ENCODE measurements at places on chromosomes 3 and 15.

GRCh38 chr3:139470199-139470598 is 6.1 kb downstream of the RBP2 start:
- no peak for DNase-seq

- DNase-seq = no peak
These were observed 1007.2 kb upstream of the ALCAM start for GRCh38 chr3:104359546-104359945.

DNA sequence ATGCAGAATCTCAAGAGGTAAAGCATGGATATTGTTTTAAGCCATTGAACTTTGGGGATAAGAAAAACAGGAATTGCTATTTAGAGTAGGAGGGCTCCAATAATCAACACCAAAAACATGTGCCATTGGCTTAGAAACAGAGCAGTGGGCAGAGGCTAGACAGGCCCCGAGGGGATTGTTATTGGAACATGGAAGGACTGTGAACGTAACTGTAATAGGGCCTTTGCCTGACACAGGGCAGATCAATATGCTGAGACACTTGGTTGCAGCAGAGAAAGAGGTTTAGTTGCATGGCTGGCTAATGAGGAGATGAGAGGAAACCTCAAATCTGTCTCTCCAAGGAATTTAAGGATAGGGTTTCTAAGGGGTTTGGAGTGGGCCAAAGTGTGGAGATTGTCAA is 36.9 kb upstream of the RAF1 start:
- no peak for DNase-seq

GRCh38 chr15:62279041-62279440 is 114.0 kb upstream of the C2CD4B start:
- DNase-seq = no peak

DNA sequence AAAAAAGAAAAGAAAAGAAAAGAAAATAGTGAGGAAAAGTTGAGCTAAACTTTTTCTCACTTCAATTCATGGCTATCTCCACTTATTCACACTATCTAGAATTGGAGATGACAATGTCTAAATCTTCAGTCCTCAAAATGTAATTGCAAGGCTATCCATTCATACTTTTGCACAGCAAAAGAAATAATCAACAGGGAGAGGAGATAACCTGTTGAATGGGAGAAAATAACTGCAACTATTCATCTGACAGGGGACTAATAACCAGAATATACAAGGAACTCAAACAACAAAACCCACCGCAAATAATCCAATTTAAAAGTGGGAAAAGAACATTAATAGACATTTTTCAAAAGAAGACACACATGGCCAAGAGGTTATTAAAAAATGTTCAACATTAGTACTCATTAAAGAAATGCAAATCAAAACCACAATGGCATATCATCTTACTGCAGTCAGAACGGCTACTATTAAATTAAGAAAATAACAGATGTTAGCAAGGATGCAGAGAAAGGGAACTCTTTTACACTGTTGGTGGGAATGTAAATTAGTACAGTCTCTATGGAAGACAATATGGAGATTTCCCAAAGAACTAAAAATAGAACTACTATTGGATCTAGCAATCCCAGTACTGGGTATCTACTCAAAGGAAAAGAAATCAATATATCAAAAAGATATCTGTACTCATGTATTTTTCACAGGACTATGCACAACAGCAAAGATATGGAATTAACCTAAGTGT is 73.5 kb upstream of the PPIB start:
- DNase-seq = no peak

DNA sequence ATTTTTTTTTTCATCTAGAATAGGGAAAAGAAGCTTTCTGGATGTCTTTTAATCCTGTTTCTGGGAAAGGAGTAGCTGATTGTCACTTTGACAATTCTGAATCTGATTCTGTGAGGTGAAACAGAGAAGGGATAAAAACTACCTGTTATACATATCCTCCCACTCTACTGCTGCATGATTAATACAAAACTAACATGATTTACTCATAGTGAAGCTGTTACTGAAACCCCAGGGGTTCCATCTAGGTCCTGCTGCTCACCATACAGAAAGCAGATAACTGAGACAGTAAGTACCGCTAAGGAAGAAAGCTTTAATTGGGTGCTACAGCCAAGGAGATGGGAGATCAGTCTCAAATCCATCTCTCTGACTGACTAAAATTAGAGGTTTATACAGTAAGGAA is 610.9 kb upstream of the ALCAM start:
- DNase-seq = no peak

DNA sequence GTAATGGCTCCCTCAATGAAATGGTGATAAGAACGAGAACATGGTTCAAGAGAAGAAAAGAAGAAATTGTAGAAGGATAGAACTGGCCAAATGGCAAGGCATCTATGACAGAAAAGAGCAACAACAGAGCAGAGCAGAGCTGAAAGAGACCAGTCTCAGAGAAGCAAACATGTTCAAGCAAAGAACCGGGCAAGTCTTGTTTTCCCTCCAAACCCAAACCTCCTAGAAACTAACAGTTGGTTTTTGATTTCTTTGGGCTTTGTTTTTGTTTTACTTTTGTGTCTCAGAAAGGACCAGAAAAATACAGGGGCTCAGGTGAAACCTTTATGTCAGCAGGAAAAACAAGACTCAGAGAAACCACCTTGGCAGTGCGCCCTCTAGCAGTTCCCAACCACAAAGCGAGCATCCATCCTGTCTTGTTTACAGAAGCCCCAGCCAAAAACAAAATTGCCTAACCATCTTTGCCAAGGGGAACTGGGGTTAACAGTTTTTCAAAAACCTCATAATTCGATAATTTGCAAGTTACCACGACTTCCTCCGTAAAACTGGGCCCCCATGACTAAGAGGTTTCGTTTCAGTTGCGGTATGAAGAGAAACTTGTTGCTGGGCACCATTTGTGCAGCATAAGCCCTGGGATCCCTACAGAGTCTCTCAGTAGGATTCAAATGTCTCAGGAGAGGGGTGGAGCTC is 159.2 kb upstream of the SLC24A5 start:
- DNase-seq = no peak

GRCh38 chr3:107848351-107848915 is 242.4 kb downstream of the CD47 start:
- no peak for DNase-seq

DNA sequence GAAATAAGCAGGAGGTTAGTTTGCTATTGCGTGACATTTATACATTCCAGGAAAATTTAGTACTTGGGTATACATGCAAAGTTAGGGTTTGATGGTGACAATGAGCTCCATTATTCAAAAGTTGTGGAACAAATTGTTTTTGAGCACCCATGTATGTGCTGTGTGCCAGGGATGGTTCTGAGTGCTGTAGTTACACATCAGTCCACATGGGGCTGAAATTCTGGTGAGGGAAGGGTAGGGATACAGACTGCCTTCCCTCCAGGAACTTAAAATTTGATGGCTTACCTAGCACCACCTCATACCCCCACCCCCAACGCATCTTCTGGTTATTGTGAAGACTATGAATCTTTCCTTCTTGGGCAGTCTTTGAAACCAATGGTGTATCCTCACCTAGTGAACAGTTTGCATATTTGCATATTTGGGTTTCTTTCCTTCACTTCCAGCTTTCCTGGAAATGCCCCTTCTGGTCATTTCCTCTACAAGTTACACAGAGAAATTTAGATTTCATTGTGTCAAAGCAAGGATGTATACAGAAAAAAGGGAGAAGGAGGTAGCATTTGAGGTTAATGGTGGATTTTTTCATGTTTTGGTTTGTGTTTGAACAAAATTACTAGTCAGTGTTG is 222.0 kb upstream of the IL12A start:
- no peak for DNase-seq

GRCh38 chr3:87351937-87352336 is 75.6 kb upstream of the POU1F1 start:
- DNase-seq = no peak

DNA sequence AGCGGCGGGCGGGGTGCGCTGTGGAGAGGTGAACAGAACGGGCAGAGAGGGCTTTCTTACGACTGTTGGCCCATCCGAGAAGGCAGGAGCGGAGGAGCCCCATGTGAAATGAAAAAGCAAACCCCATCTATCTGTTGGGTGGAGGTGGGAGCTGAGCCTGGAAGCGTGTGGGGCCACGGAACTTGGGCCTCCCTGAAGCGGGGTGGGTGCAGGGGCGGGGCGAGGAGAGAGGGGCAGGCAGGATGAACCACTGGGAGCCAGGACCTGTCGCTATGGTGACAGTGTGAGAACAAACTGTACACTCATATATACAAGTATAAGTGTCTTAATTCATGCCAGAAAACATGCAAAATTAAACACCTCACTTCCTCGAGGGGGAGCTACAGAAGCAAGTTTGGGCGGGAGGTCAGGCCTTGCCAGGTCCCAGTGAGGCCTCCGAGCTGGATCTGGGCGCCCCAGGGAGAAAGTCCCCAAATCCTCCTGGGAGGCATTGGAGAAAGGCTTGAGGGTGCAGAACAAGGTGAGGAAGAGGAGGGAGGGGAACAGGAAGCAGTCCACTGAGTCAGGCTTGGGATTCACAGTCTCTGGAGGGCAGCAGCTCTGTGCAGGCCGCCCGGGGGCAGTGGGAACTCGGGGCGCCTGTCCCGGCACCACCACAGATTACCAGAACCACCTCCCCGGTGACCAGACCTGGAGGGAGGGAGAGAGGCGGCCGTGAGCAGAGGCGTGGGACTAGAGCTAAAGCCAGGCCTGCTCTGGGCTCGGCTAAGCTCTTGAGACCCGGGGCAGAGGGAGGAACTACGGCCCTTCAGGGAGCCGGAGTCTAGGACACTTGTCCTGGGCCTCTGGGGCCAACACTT is 34.8 kb downstream of the RBPMS2 start:
- no peak for DNase-seq

- DNase-seq = peak; percentile 39
These were observed 695 bp downstream of the GMPS start for GRCh38 chr3:155870945-155871745.

- no peak for DNase-seq
These were observed 402 bp downstream of the WWTR1 start for GRCh38 chr3:149657321-149657925.

DNA sequence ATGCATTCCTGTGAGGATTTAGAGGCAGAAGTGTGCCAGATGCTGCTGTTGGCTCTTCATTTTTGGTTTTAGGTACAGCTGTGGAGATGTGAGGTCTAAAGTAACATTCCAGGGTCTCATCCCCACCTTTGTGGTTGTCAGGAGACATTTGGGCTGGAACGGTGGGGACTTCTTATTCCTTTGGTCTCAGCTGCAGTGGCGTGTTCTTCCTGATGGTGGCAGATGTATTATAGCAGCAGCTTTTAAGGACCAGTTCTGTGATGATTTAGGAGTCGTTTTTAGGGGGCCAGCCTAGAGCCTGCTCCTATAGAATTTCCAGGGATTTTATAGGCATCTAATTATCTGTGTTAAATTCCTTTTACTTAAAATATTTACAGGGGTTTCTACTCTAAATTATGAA is 221.0 kb upstream of the EOMES start:
- DNase-seq = no peak

- no peak for DNase-seq
These were observed 11.4 kb downstream of the CD86 start for GRCh38 chr3:122066331-122067213.

GRCh38 chr15:87744815-87745214 is 511.7 kb downstream of the NTRK3 start:
- DNase-seq = no peak

- DNase-seq = no peak
These were observed 439.0 kb downstream of the NTRK3 start for GRCh38 chr15:87817553-87817952.

DNA sequence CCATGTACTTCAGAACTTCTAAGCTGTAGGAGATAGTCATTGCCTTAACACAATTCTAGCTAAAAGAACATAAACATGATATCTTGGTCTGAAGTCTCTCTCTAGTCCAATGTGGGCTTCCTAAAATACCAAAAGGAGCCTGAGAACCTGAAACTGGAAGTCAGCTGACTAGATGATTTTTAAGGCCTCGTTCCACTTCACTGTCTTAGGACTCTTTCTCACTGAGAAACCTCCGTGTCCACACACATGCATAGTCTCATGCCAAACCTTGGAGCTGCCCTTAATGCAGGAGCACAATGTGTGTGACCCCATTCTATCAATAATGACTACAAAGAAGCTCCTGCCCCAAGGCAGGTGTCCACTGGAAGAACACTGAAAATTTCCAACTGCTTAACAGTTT is 87.7 kb downstream of the ETFA start:
- DNase-seq = no peak

GRCh38 chr3:6528951-6529350 is 332.0 kb upstream of the GRM7 start:
- no peak for DNase-seq

- DNase-seq = no peak
These were observed 278.9 kb downstream of the OCA2 start for GRCh38 chr15:27820232-27820631.

GRCh38 chr3:48057521-48057920 is 41.3 kb upstream of the MAP4 start:
- DNase-seq = no peak

GRCh38 chr3:101778385-101779046 is 495 bp upstream of the NXPE3 start:
- DNase-seq = no peak

DNA sequence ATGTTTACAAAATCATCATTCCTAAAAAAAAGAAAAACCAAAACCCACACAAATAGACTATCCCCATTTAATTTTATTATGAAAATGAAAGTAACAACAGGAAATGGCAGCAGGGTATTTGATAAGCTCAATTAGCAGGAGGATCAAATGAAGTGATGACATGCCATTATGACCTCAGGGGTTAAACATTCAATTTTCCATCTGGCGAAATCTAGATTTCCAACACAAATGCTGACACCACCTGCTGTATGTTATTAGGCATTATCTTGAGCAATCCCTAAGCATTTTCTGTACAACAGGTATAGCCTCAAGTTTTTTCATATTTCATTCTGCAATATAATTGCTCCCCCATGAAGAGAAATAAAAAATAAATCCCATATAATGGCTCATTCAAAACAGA is 57.1 kb downstream of the SHQ1 start:
- DNase-seq = no peak

GRCh38 chr3:194344012-194344411 is 7.1 kb downstream of the CPN2 start:
- DNase-seq = peak; percentile 61

DNA sequence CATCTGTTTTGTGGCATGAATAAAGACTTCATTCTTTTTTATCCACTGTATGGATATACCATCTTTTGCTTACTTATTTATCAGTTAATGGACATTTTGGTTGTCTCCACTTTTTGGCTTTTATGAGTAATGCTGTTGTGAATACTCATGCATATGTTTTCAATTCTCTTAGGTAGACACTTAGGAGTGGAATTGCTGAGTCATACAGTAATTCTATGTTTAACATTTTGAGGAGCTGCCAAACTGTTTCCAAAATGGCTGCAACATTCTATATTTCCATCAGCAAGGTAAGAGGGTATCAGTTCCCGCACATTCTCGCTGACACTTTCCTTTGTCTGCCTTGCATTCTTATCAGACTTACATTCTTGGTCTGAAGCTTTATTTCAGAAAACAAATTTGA is 191.1 kb downstream of the WNT5A start:
- DNase-seq = no peak

DNA sequence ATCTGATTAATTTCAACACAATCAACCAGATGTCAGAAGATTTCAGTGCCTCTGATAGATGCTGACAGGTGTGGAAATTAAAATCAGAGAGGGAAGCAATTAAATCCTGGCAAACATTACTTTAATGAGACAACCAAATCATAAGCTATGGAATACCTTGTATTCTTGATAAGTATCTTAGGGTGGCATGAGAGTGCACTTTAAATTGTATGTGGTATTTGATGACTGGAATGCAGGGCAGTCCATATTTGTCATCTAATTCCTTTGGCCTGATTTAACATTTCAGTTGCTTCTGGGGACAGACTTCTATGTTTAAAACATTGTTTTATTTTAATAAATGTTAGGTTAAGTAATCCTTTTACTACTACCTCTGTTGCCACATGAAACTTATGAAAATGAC is 184.1 kb downstream of the LPP start:
- no peak for DNase-seq

- no peak for DNase-seq
These were observed 62.4 kb downstream of the ADAMTS9 start for GRCh38 chr3:64625381-64625780.

All from CD4-positive, alpha-beta T cell (primary cell).